ENCODE measurements at places on chromosomes 2 and 18.

DNA sequence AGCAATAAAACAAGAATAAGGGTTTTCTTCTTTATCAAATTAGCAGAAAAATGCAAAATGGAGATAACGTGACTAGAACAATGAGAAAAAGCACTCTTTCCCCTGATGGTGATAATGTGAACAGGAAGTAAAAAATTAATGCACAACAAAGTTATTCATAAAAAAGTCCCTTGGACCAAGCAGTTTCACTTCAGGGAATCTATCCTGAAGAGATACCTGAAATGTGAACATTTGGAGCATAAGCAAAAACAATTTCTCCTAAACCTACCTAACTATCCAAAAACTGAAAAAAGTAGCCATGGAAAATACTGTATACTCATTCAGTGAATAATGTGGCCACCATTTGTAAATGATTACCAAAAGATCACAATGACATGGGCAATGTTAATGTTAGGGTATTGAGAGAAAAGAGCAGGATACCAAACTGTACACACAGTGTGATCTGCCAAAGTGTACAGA is 48.7 kb downstream of the TRIP12 start:
- H3K27ac ChIP-seq, result no peak overlapping the region
- no peak for DNase-seq
- peaks cover 25% of the 10 kb centered on the region for H3K36me3 ChIP-seq
- H3K4me1 ChIP-seq, result no peaks in the 10 kb centered on the region
- no peaks in the 10 kb centered on the region for H3K27me3 ChIP-seq
- no peak overlapping the region for H3K4me3 ChIP-seq

DNA sequence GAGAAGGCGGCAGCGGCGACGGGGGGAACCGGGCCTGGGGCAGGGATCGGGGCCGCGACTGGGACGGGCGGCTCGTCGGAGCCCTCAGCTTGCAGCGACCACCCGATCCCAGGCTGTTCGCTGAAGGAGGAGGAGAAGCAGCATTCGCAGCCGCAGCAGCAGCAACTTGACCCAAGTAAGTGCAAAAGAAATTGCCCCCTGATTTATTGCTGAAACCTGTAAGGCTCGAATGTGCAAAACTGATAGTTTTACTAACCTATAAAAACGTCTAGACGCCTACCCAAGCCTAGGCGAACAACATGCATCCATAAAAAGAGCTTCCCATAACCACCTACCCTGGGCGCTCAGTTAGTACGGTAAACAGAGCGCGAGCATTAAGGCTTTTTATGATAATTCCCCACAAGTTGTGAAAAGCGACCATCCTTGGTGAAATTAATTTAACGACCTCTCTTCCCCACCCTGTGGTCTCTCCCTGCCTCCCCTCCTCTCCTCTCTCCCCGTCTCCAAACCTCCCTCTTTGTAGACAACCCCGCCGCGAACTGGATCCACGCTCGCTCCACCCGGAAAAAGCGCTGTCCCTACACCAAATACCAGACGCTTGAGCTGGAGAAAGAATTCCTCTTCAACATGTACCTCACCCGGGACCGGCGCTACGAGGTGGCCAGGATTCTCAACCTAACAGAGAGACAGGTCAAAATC is 1.0 kb downstream of the HOXD9 start:
- no peaks in the 10 kb centered on the region for H3K36me3 ChIP-seq
- peaks cover 71% of the 10 kb centered on the region for H3K27me3 ChIP-seq
- DNase-seq, result no peak

- H3K4me3 ChIP-seq, result no peak overlapping the region
- H3K4me1 ChIP-seq, result no peaks in the 10 kb centered on the region
- H3K27ac ChIP-seq, result no peak overlapping the region
- no peaks in the 10 kb centered on the region for H3K27me3 ChIP-seq
- no peak for DNase-seq
- no peaks in the 10 kb centered on the region for H3K36me3 ChIP-seq
These were observed 1137.7 kb upstream of the CHAC2 start for GRCh38 chr2:52629944-52630343.

DNA sequence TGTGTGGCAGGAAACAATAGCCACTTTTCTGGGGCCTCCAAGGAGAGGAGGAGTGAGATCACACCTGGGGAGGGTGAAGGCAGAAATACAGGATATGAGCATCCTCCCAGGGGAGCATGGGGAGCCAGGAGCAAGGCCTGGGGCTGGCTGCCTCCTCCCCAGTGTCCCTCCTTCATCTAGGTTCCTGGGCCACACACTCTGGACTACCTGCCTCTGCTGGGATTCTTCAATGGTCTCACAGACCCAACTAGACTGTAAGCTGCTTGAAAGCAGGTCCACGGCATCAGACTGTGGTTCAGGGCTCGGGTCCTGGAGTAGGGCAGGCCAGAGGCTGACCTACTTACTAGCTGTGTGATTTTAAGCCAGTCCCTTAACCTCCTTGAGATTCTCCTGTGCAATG is 94.0 kb downstream of the MCFD2 start:
- DNase-seq, result no peak
- no peaks in the 10 kb centered on the region for H3K36me3 ChIP-seq
- H3K4me1 ChIP-seq, result no peaks in the 10 kb centered on the region
- no peak overlapping the region for H3K27ac ChIP-seq
- H3K27me3 ChIP-seq, result peaks cover 71% of the 10 kb centered on the region
- no peak overlapping the region for H3K4me3 ChIP-seq

DNA sequence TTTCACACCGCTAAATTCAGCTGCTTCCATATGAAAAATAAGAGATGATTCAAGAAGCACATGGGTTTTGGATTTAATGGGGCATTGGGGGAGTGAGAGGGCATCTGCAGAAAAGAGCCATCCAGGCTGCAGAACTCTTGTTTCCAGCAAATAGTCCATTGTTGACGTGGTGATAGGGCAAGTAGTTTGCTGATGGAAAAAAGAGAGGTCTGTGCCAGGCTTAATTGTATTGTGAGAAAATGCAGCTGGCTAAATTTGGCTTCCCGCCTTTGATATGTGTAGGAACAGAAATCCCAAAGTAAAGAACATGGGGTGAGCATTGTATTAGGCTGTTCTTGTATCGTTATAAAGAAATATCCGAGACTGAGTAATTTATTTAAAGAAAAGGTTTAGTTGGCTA is 199.5 kb downstream of the SETBP1 start:
- H3K36me3 ChIP-seq, result no peaks in the 10 kb centered on the region
- no peak overlapping the region for H3K27ac ChIP-seq
- DNase-seq, result no peak
- no peak overlapping the region for H3K4me3 ChIP-seq

GRCh38 chr2:108944601-108945331 is 44.3 kb downstream of the EDAR start:
- no peak overlapping the region for H3K27ac ChIP-seq
- no peaks in the 10 kb centered on the region for H3K36me3 ChIP-seq
- peaks cover 33% of the 10 kb centered on the region for H3K27me3 ChIP-seq
- H3K4me3 ChIP-seq, result no peak overlapping the region

GRCh38 chr2:227766373-227766883 is 20.7 kb downstream of the SCYGR8 start:
- no peak overlapping the region for H3K27ac ChIP-seq
- no peaks in the 10 kb centered on the region for H3K36me3 ChIP-seq
- peak; percentile 60 for DNase-seq
- H3K27me3 ChIP-seq, result peaks cover 10% of the 10 kb centered on the region
- no peaks in the 10 kb centered on the region for H3K4me1 ChIP-seq

- no peak overlapping the region for H3K4me3 ChIP-seq
- peaks cover 16% of the 10 kb centered on the region for H3K36me3 ChIP-seq
- H3K27me3 ChIP-seq, result no peaks in the 10 kb centered on the region
- no peak for DNase-seq
- no peak overlapping the region for H3K27ac ChIP-seq
- peaks cover 7% of the 10 kb centered on the region for H3K4me1 ChIP-seq
These were observed 230.1 kb downstream of the AGAP1 start for GRCh38 chr2:235723811-235724465.

DNA sequence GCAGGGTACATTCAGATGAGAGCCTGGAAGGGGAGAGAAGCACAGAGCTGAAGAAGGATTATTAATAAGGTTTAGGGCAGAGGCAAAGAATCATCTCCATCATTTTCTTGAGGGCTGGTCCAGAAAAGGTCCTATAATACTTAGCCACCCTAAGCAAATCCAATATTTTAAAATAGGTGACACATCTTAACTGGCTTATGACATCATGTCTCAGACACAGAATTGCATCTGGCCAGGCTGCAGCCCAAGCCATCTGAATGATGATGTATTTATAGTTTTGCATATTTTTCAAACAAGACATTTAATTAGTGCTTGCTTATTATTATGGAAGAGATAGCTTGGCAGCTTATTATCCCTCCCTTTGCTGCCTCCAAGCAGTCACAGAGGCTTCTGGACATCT is 571.3 kb downstream of the SUCLG1 start:
- H3K27ac ChIP-seq, result no peak overlapping the region
- DNase-seq, result no peak
- no peaks in the 10 kb centered on the region for H3K4me1 ChIP-seq
- no peaks in the 10 kb centered on the region for H3K27me3 ChIP-seq

- no peak overlapping the region for H3K4me3 ChIP-seq
- DNase-seq, result no peak
- no peaks in the 10 kb centered on the region for H3K4me1 ChIP-seq
- no peaks in the 10 kb centered on the region for H3K27me3 ChIP-seq
- no peak overlapping the region for H3K27ac ChIP-seq
These were observed 65.2 kb upstream of the CRIM1 start for GRCh38 chr2:36290306-36290856.

- no peak overlapping the region for H3K27ac ChIP-seq
- no peak for DNase-seq
These were observed 472.6 kb downstream of the PARD3B start for GRCh38 chr2:205017912-205018311.

GRCh38 chr18:74148543-74149070 is 284 bp downstream of the TIMM21 start:
- H3K27ac ChIP-seq, result peak overlapping the region; percentile 96
- no peaks in the 10 kb centered on the region for H3K27me3 ChIP-seq
- peaks cover 40% of the 10 kb centered on the region for H3K36me3 ChIP-seq
- H3K4me3 ChIP-seq, result peak overlapping the region; percentile 95
- DNase-seq, result no peak
- H3K4me1 ChIP-seq, result peaks cover 5% of the 10 kb centered on the region

DNA sequence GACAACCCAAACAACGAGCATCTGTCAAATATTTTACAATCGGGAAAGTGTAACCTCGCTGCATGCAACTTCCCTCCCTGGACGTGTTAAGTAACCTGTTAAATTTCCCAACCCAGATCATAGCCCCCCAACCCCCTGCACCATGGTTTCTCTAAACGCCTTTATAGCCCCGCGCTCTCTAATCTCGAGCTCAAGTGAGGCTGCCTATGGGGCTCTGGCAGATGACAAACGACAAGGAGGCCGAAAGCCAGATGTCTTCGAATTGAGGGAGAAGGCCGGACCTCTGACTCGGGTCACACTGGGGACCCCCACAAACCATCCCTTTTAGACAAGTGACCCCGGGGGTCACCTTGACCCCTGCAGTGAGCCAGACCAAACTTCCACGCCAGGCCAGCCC is 526 bp downstream of the COX7A2L start:
- peaks cover 17% of the 10 kb centered on the region for H3K36me3 ChIP-seq
- no peak for DNase-seq

- peak overlapping the region; percentile 94 for H3K27ac ChIP-seq
- DNase-seq, result peak; percentile 45
- no peaks in the 10 kb centered on the region for H3K27me3 ChIP-seq
- peaks cover 17% of the 10 kb centered on the region for H3K4me1 ChIP-seq
- peaks cover 17% of the 10 kb centered on the region for H3K36me3 ChIP-seq
These were observed 483 bp downstream of the TRAPPC8 start for GRCh38 chr18:31942291-31942998.

DNA sequence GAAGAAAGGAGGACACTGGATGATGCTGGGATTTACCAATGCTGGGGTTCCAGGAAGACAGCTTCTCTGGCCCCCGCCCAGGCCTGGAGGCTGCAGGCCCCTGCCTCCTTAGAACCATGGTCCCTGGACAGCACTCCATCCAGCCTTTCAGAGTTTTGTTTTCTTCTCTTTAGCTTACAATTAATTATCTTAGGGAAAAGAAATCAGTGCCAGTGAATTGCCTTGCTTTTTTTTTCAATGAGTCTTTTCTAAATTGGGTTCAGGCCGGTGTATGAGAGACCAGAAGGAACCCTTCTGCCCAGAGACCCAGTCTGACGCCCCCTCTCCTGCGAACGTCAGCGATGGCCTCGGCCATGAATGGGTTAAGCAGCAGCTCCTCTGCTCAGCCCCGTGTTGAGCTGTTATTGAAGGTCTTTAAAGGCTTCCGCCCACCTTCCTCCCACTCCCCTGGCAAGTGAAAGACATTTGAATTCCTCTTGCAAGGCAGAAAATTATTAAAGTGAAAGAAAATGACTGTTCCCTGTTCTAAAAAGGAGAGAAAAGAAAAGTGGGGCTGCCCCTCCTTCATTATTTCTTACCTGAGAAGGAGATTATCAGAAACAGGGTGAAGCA is 65.7 kb upstream of the CHMP1B start:
- H3K4me1 ChIP-seq, result no peaks in the 10 kb centered on the region
- H3K4me3 ChIP-seq, result no peak overlapping the region
- H3K27me3 ChIP-seq, result peaks cover 19% of the 10 kb centered on the region
- no peaks in the 10 kb centered on the region for H3K36me3 ChIP-seq

GRCh38 chr2:109463891-109464290 is 149.9 kb downstream of the SEPTIN10 start:
- no peak overlapping the region for H3K27ac ChIP-seq
- no peaks in the 10 kb centered on the region for H3K36me3 ChIP-seq
- H3K27me3 ChIP-seq, result peaks cover 22% of the 10 kb centered on the region
- H3K4me1 ChIP-seq, result no peaks in the 10 kb centered on the region

DNA sequence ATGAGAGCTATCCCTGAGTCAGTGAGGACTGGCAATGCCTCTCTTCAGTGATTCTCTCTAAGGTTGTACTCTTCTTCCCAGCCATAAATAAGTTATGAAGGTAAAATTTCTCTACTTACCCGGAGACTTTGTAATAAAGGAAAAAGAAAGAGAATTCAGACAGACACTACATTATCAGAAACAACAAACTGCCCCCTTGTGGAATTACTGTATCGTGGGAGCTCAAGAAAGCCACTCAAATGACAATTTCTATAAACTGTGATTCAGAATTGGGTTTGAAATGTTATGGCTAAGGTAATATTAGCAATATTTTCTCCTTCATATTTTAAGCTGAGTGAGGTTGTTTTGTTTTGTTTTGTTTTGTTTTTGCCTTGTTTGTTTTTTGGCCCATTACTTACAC is 155.8 kb upstream of the TANK start:
- no peaks in the 10 kb centered on the region for H3K36me3 ChIP-seq
- no peaks in the 10 kb centered on the region for H3K4me1 ChIP-seq
- H3K27ac ChIP-seq, result no peak overlapping the region
- no peak overlapping the region for H3K4me3 ChIP-seq
- DNase-seq, result no peak

DNA sequence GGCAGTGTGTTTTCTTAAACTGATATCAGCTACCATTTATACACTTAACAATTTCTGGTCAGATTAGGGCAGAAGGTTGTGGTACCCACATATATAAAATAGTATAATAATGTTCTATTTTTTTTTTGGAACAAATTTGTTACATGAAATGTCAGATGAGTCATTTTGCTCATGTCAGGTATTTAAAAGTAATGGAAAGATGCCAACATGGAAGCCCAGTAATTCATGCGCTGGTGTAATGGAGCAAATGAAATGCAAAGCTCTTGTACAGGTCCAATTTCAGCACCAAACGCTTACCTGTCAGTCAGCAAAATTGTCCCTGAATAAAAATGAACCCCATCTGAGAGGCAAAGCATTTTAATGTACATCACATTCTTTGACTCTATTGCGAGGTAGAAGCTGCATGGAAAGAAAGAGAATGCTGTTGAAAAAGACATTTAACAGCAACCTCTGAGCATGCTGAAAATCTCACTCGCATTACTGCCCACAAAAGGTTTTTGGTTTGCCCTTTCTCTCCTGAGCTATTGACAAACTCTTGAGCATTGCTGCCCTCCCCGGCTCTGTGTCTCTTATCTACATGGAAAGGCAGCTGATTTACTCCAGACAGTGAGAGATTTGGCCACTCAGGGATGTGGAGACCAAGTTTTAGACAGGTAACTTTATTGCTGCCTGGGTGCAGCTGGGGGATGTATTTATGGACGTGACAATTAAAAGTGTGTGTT is 217.5 kb downstream of the CAMKMT start:
- no peaks in the 10 kb centered on the region for H3K4me1 ChIP-seq
- no peak overlapping the region for H3K4me3 ChIP-seq
- H3K27ac ChIP-seq, result no peak overlapping the region
- no peaks in the 10 kb centered on the region for H3K36me3 ChIP-seq
